ENCODE measurements at places on chromosomes 6 and 20.

GRCh38 chr20:40323361-40323794 lies 365.7 kb downstream of the MAFB start:
- no peak for DNase-seq
- H3K27me3 ChIP-seq, result no peaks in the 10 kb centered on the region
- H3K4me1 ChIP-seq, result peaks cover 11% of the 10 kb centered on the region
- H3K27ac ChIP-seq, result no peak overlapping the region
- no peak overlapping the region for H3K4me3 ChIP-seq

DNA sequence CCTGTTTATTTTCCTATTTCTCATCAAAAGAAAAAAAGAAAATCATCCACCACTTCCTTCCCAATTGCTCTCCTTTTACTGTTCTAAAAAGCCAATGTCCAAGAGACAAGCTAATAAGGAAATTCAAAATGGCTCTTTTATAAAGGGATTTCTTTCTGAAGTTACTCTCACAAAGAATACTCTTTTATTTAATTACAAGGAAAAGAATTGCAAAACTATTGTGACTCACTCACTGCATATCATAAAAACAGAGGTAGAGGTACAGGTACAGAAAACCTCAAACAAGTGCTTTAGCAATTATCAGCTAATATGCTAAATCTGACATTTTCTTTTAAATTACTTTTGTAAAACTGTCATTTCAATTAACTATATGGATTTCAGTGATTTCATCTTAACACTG lies 18.1 kb downstream of the DEK start:
- DNase-seq, result no peak
- H3K4me1 ChIP-seq, result peaks cover 34% of the 10 kb centered on the region
- H3K27me3 ChIP-seq, result no peaks in the 10 kb centered on the region
- peak overlapping the region; percentile 25 for H3K27ac ChIP-seq

DNA sequence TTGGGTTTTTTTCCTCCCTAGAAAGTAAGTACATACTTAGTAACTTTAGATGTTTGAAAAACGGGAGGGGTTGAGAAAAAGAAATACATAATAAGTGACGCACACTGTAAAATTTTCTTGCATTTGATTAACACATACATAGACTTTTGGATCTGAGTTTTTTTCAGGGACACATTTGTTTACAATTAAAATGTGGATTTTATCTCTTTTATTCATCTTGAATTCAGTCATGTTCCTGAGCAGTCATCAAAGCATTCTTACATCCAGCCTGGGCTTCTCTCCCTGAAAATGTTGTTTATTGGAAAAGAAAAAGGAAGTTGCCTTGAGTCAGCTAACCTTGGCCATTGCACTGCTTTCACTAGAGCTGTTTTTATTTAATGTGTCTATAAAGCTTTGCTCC lies 8.7 kb upstream of the RPP40 start:
- no peak for DNase-seq
- H3K36me3 ChIP-seq, result no peaks in the 10 kb centered on the region

DNA sequence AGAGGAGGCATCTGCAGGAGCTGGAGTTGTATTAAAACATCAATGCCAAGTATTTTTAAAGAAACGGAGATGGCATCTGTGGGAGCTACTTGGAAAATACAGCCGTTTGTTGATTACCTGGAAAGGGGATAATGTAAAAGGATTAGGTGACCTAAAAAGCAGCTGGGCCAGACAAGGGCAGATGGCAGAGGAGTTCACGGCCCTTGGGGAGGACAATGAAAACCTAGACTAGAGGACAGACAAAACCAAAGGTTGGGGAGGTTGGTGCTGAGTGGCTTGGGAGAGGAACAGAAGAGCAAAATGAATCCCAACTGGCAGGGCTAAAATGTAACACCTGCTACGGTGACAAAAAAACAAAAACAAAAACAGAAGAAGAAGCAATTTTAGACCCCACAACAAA lies 260.5 kb upstream of the JARID2 start:
- H3K36me3 ChIP-seq, result no peaks in the 10 kb centered on the region
- H3K4me1 ChIP-seq, result peaks cover 14% of the 10 kb centered on the region

- no peak overlapping the region for H3K4me3 ChIP-seq
- peaks cover 18% of the 10 kb centered on the region for H3K4me1 ChIP-seq
- no peaks in the 10 kb centered on the region for H3K27me3 ChIP-seq
- peak overlapping the region; percentile 48 for H3K27ac ChIP-seq
- no peak for DNase-seq
These were observed 231.8 kb upstream of the RREB1 start for GRCh38 chr6:6875818-6876470.

DNA sequence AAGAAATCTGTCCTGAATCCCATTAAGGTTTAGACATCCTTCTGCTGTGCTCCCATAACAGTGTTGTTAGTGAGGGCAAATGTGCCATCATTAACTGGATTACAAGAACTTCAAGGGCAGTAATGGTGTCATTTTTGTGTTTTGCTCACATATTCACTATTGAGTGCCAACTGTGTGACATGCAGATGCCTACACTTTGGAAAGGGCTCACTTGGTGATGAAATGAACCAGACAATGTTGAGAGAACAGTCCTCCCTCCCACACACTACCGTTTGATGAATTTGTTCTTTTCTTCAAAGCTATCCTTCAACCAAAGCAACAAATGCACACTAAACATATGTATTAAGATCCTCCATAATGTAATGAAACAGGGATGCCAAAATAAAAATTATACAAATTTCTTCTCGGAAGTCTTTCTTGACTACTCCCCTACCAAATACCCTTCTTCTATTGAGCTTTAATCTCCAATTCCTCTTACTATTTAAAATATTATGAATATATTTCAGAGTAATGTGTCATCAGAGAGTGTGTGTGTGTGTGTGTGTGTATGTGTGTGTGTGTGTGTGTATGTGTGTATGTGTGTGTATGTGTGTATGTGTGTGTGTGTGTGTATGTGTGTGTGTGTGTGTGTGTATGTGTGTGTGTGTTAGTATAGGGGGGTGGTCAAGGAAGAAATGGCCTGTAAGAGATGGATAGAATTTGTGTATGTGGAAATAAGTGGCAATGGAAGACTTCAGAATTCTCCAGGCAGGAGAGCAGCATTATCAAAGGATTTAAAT lies 92.3 kb upstream of the ENPP5 start:
- H3K27me3 ChIP-seq, result no peaks in the 10 kb centered on the region
- H3K36me3 ChIP-seq, result no peaks in the 10 kb centered on the region
- no peak for DNase-seq

- no peak overlapping the region for H3K27ac ChIP-seq
- no peaks in the 10 kb centered on the region for H3K27me3 ChIP-seq
- no peak overlapping the region for H3K4me3 ChIP-seq
- no peak for DNase-seq
- no peaks in the 10 kb centered on the region for H3K36me3 ChIP-seq
These were observed 211.7 kb downstream of the LMBRD1 start for GRCh38 chr6:69584913-69585729.

- no peaks in the 10 kb centered on the region for H3K4me1 ChIP-seq
- DNase-seq, result no peak
- no peak overlapping the region for H3K27ac ChIP-seq
- no peak overlapping the region for H3K4me3 ChIP-seq
- no peaks in the 10 kb centered on the region for H3K36me3 ChIP-seq
These were observed 261.6 kb upstream of the FERMT1 start for GRCh38 chr20:6384380-6384779.

DNA sequence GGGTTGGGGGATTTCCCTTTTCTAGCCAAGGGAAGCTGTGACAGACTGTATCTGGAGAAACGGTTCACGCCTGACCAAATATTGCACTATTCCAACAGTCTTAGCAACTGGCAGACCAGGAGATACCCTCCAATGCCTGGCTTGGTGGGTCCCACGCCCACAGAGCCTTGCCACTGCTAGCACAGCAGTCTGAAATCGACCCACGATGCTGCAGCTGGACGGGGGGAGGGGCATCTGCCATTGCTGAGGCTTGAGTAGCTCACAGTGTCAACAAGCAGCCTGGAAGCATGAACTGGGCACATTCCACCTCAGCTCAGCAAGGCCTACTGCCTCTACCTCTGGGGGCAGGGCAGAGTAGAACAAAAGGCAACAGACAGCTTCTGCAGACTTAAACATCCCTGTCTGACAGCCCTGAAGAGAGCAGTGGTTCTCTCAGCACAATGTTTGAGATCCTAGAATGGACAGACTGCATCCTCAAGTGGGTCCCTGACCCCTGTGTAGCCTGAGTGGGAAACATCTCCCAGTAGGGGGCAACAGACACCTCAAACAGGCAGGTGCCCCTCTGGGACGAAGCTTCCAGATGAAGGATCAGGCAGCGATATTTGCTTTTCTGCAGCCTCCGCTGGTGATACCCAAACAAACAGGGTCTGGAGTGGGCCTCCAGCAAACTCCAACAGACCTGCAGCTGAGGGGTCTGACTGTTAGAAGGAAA lies 89.9 kb upstream of the ECI2 start:
- no peaks in the 10 kb centered on the region for H3K4me1 ChIP-seq
- no peak overlapping the region for H3K4me3 ChIP-seq
- no peak for DNase-seq
- H3K27me3 ChIP-seq, result no peaks in the 10 kb centered on the region

DNA sequence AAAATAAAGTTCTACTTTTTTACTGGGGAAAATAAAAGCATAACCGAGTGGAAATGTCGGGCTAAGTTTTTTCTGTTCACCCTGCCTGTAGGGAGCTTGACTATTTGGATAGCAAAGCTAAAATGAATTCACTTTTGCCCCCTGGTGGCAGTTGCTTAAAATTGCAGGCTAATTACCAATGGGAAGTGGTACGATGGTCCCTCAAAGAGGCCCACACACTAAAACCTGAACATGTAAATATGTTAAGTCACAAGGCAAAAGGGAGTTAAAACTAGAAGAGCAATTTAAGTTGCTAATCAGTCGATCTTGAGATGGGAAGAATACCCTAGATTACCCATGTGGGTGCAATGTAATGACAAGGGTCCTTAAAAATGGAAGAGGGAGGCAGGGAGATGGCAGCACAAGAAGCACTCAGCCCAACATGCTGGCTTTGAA lies 916 bp upstream of the SUN5 start:
- H3K4me1 ChIP-seq, result no peaks in the 10 kb centered on the region
- H3K27ac ChIP-seq, result no peak overlapping the region
- no peak for DNase-seq
- H3K36me3 ChIP-seq, result no peaks in the 10 kb centered on the region

GRCh38 chr6:2053691-2054090 lies 191.7 kb downstream of the GMDS start:
- H3K27ac ChIP-seq, result no peak overlapping the region
- no peaks in the 10 kb centered on the region for H3K27me3 ChIP-seq
- H3K4me1 ChIP-seq, result no peaks in the 10 kb centered on the region
- no peaks in the 10 kb centered on the region for H3K36me3 ChIP-seq
- H3K4me3 ChIP-seq, result no peak overlapping the region
- DNase-seq, result no peak

DNA sequence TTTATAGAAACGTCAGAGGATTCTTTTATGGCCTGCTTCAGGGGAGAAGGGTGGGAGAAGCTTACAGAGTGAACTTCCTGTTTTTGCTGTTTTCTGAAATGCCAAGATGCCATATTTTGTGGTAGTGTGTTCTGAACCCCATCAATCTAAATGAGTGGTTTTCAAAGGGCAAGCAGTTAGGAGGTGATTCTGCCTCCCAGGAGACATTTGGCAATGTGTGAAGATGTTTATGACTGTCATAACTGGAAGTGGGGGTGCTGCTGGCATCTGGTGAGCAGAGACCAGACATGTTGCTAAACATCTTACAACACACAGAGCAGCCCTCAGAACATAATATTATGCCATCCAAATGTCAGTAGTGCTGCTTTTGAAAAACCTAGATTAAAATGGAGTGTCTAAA lies 6.0 kb upstream of the PRL start:
- no peak for DNase-seq
- H3K27me3 ChIP-seq, result no peaks in the 10 kb centered on the region
- no peaks in the 10 kb centered on the region for H3K36me3 ChIP-seq

DNA sequence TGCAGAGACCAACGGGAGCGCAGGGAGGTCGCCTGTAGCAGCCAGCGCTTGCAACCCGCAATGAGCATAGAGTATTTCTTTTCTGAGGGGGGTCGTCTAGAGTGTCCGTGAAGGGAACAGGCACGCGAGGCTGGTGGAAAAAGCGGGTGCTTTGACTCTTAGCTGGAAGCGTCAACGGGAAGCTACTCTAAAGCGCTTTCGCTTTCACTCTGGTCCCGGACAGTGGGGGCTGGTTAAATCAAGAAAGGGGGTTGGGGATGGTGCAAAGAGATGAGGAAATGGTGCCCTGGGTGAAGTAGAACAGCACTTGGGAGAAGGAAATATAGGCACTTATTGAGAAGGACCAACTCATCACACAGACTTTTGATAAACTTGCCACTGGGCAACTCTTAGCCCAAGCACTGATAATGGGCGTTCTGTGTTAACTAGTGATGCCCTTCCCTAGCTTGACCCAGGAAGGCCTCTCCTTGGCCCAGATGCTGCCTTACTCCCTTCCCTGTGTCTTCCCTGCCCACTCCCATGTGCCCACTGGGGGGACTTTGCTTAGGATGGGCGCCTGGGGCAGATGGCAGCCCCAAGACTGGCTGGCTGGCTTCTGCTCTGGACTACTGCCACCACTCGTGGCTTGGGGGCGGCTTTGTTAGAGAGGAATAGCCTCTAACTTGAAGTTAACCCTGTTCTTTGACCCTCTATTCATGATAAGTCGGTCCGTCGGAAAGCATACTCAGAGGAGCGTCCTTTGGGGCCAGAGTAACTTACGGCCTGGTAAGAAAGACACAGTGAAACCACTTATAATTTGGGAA lies 585 bp downstream of the PSMB9 start:
- no peaks in the 10 kb centered on the region for H3K36me3 ChIP-seq
- no peaks in the 10 kb centered on the region for H3K27me3 ChIP-seq
- peak overlapping the region; percentile 100 for H3K27ac ChIP-seq
- DNase-seq, result no peak

- H3K27me3 ChIP-seq, result no peaks in the 10 kb centered on the region
- H3K36me3 ChIP-seq, result no peaks in the 10 kb centered on the region
- H3K4me3 ChIP-seq, result no peak overlapping the region
These were observed 45.7 kb downstream of the PPARD start for GRCh38 chr6:35388030-35388429.

GRCh38 chr6:30955367-30956042 lies 14.7 kb downstream of the MUCL3 start:
- H3K36me3 ChIP-seq, result no peaks in the 10 kb centered on the region
- H3K4me3 ChIP-seq, result peak overlapping the region; percentile 50
- peak overlapping the region; percentile 63 for H3K27ac ChIP-seq
- no peaks in the 10 kb centered on the region for H3K27me3 ChIP-seq
- H3K4me1 ChIP-seq, result peaks cover 19% of the 10 kb centered on the region
- no peak for DNase-seq

DNA sequence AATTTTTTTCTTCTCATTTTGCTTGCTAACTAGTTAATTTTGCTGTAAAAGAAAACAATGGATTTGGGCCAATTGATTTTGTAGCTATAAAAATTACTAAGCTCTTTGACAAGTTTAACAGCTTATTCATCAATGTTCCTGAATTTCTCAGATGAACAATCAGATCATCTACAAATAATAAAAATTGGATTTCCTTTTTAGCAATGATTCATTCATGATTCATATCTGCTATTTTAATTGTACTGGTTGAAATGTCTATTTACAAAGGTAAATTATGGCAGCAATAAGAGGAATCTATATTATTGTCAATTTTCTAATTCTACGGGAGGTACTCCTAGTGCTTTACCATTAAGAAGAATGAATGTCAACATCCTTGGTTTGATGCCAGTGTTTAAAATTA lies 178.8 kb upstream of the BTBD3 start:
- no peak overlapping the region for H3K4me3 ChIP-seq
- no peak overlapping the region for H3K27ac ChIP-seq
- DNase-seq, result no peak
- no peaks in the 10 kb centered on the region for H3K4me1 ChIP-seq
